ENCODE measurements at places on chromosomes 3 and 15.

GRCh38 chr3:129176051-129176450, 7.6 kb downstream of the CNBP start:
- DNase-seq, result no peak

DNA sequence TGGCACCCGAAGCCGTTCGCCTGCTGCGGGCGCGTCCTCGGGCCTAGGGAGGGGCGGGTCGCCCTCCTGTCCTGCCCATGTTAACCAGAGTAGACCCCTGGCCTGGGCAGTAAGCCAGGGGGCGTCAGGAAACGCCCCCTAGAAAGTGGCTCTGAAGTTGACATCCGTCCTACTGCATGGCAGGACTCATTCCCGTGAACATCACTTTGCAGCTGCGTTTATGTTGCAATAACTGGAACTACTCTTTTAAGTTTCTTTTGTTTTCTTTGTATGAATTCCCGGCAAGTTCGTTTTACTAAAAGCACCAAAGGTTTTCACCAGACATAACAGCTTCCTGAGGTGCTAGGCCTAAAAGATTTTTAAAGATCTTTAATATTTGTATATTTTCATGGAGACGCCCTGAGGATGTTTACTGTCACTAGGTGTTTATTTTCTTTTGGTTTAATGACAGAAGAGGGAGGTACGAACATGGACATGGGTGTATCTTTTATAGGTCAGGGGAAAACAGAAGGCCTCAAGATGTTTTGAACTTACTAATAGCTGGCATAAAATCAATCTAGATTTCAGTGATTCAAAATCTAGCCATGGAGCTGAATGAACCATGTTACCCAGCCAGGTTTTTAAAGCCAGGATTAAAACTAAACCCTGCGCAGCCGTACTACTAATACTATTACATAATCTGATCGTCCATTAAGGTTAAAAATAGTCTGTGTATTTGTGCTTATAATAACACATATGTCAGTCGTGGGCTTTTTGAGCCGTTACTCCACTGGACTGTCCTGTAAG, 1.0 kb downstream of the C15orf61 start:
- no peak for DNase-seq

- DNase-seq, result no peak
Measured at GRCh38 chr3:108959017-108959416, 5.3 kb upstream of the GUCA1C start.

GRCh38 chr3:172853921-172854666, 103.6 kb downstream of the ECT2 start:
- DNase-seq, result no peak

- no peak for DNase-seq
Measured at GRCh38 chr3:134251731-134252391, 1.2 kb upstream of the RYK start.

GRCh38 chr15:55823191-55823670, 80.3 kb upstream of the PRTG start:
- DNase-seq, result no peak

DNA sequence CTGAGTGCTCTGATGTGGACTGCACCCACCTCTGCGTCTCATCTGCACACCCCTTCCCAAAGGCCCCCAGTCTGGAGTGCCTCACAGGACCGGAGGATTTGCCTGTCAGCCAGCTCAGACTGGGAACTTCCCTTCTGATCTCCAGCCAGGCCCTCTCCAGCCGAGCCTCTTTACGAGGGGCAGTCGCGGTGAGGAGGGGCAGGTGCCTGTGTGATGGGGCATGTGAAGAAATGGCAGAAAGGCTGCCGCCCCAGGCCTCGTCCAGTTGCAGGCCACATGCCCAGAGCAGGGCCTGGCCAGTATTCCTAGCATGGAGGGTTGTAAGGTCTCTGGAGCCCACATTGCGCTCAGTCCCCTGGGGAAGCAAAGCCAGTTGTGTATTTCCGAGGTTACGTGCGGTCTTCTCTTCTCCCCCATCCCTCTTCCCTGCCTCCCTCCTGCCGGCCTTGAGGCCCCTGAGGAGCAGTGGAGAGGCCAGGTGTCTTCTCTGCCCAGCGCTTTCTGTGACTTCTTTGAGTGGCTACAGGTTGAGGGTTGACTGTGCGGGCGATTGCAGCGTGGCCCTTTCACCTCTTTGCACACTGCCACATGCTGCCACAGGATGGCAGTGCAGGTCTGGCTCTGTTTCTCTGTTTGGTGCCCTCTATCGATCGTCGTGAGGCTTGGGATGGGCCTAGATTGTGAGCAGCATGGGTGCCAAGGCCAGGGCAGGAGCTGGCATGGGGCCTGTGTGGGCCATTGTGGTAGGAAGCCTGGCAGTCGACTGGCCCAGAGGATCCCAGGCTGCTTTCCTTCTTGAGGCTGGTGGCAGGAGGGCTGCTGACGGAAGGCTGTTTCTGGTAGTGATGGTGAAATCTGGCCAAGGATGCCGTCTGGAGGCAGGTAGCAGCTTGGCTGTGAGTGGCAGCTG, 5.3 kb downstream of the CLK3 start:
- DNase-seq, result peak; percentile 29

DNA sequence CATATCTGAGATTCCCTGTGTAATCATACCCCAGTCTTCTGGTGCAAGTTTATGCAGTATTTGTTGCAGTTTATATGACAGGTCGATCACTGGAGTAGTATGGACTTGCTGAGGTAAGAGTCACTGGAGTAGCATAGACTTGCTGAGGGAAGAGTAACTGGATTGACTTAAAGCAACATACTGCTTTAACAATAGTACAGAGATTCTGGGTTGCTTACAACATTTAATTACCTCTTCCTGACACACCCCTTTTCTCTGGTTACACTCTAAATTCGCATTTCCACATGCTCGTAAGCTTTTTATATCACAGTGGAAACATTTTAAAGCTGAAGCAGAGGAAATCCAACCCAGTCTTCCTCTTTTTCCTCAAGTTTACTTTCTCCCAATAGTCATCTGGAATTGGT, 11.8 kb downstream of the AAGAB start:
- DNase-seq, result no peak

DNA sequence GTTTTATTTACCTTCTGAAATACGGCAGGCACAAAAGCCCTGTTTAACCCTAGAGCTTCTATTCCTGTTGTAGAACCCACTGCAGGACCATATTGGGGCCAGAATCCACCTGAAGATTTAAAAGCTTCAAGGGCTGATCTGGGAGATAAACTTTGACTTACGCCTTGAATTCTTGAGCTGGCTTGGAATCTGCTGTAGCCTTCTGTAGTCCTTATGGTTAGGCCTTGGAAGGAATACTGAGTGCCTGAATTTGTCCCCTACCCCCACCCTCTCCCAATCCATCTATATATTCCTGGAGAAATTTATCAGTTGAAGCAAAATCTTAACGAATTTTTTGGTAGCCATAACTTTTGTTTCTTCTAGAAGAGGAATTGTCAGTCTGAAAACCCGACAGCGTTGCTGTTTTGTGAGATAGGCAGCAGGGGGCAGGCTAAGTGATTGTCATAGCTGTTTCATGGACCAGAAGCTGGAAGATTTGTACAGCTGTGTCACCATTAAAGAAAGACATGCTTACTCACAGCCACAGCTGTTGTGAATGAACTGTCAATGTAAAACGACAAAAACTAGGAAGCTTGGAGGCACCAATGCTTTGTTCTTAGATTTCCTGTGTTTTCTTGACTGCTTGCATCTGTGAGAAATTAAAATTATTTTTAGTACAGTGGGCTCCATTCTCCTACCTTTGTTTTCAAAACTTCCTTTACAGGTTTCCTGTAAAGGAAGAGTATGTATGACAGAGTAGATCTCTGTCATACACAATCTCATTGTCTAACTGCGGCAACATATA, 12.8 kb downstream of the LXN start:
- DNase-seq, result no peak

GRCh38 chr3:78517965-78518364, 1249.8 kb downstream of the ROBO1 start:
- DNase-seq, result no peak

DNA sequence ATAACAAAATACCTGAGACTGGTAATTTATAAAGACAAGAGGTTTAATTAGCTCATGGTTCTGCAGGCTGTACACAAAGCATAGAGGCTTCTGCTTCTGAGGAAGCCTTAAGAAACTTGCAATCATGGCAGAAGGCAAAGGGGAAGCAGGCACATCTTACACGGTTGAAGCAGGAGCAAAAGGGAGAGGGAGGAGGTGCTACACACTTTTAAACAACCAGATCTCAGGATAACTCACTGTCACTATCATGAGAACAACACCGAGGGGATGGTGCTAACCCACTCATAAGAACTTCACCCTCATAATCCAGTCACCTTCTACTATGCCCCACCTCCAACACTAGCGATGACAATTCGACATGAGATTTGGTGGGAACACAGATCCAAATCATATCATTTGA, 54.4 kb downstream of the ATP8B4 start:
- DNase-seq, result no peak
